CD4-positive, alpha-beta T cell treated with Interleukin-21 for 1 hour (primary cell): ENCODE measurements at places on chromosomes 7 and 10.

- no peak for DNase-seq
These were observed 25.2 kb downstream of the LOXL4 start for GRCh38 chr10:98242823-98243222.

GRCh38 chr7:139660317-139661042 lies 117.3 kb downstream of the HIPK2 start:
- no peak for DNase-seq

DNA sequence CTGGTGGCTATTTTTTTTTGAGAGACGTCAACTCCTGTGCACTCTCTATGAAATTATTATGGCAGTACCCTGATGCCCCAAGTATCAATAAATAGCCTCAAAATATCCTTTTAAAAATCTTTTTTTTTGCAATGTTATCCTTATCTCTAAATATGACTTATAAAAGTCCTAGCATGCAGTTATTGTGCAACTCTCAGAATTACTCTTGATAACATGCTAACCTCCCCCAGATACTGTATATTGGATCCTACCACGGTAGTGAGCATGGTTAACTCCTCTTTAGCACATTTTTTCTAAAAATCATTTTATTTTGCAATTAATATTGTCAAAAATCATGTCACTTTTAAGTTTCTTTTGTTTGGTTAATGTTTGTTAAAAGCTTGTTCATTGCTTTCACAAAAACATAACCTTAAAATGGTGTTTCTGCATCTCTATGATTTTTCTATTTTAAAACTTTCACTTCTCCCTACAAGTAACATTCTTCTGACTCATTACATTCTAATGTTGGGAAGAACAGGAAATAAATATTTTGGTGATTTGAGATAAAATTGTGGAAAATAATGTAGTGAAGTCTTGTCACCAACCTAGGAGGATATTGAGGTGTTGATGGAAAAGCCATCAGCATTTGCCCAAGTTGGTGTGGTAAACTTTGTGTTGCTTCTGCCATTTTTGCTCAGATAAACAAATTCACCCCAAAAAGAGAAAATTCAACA lies 42.1 kb upstream of the ADRA2A start:
- DNase-seq: no peak

DNA sequence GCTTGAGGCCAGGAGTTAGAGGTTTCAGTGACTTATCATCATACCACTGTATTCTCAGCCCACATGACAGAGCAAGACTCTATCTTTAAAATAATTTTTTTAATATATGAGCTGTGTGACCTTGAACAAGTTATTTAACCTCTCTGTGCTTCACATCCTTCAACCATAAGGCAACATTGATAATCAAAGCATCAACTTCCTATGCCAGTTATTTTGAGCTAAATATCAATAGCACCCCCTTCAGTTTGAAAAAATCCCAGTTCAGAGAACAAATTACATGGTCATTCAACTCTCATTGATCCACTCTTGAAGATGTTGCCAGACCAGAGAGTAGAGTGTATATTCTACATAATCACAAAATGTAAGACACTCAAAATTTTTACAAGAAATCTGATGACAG lies 53.0 kb downstream of the ASNS start:
- no peak for DNase-seq

DNA sequence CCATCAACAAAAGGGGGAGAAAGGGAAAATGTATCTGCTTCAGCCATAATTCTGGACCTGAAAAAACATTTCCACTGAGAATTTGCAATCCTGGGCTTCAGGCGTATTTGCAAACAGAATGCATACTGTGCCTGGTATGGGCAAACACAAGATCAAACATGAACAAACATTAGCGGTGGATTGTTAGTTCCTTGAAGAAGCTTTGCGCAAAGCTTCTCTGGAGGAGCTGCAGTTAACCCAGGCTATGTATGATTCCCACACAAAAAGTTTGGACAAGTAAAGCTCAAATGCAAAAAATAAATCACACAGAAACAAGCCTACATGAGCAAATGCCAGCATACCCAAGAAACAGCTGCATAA lies 20.4 kb upstream of the HILPDA start:
- no peak for DNase-seq

DNA sequence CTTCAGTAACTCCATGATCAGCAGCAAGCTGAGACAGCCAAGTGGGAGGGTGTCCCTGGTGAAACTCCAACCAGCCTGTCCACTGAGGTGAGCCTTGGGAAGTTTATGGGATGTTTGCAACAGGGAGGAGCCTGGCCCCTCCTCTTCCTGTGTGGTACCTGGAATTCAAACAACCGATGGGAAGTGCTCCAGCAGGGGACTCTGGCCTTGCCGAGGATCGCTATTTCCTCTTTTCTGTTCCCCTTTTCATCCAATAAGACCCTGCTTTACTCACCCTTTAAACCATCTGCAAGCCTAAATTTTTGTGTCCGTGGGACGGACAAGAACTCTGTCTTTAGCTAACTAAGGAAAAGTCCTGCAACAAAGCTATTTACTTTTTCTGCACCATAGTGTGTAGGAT lies 491.1 kb upstream of the ZMIZ1 start:
- no peak for DNase-seq

GRCh38 chr10:46520941-46521340 lies 35.5 kb downstream of the GPRIN2 start:
- no peak for DNase-seq

- no peak for DNase-seq
These were observed 579.8 kb downstream of the GLRX3 start for GRCh38 chr10:130715686-130716670.

DNA sequence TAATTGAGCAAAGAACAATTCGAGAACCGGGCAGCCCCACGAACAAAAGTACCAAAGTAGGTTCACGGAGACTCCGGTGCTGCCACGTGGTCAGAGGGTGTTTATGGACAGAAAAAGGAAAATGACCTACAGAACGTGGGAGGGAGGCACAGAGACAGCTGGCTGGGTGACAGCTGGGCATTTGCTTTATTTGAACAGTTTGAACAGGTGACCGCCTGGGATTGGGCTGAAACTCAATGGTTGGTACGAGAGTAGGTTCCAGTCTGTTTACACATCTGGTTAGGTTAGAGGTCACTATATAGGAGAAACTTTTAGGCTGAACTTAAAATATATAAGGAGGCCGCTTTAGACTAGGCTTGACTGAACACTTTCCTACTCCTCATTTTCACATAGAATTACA lies 50.6 kb upstream of the CELF2 start:
- no peak for DNase-seq

DNA sequence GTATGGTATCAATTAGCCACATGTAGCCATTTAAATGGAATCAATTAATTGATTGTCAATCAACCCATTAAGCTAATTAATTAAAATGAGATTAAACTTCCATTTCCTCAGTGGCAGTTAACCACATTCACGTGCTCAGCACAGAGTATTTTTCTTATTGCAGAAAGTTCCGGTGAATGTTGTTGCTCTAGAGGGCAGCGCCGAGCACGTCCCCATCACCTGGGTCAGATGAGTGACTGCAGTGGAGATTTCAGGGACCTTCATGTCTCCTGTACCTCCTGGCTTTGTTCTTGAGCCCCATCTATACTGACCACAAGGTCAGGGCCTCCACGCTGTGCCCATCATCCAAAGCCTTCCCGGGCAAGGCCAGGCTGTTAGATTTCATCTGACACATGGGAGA lies 168.8 kb upstream of the MKI67 start:
- DNase-seq: no peak

- no peak for DNase-seq
These were observed 36.7 kb downstream of the ZNF467 start for GRCh38 chr7:149736478-149737360.

GRCh38 chr7:6387734-6388294 lies 59.9 kb downstream of the DAGLB start:
- no peak for DNase-seq

DNA sequence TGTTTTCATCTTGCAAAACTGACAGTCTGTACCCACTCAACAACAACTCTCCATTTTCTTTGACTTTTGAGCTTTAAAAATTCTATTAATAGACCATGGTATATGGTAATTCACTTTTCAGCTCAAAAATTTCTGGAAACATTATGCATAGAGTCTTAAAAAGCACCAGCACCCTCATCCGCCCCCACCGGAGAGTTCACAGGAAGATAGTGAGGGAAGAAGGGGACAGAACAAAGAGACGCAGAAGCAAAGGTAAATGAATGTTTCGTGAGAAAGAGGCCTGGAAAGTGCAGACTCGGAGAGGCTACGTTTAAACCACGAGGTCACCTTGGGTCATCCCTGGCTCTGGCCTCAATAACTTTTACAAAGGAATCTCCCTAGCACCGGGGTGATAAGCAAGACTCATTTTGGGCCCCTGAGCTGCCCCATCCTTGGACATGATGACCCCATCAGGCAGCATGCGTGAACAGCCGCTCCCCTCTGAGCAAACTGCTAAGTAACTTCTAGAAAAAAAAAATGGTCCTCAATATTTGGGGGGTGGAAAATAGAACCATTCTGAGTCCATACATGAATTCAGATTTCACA lies 96.3 kb downstream of the CPXM2 start:
- DNase-seq: no peak

- DNase-seq: no peak
These were observed 62.5 kb downstream of the INSYN2A start for GRCh38 chr10:127133672-127134500.

GRCh38 chr7:101174322-101174854 lies 5.7 kb downstream of the NAT16 start:
- DNase-seq: no peak

DNA sequence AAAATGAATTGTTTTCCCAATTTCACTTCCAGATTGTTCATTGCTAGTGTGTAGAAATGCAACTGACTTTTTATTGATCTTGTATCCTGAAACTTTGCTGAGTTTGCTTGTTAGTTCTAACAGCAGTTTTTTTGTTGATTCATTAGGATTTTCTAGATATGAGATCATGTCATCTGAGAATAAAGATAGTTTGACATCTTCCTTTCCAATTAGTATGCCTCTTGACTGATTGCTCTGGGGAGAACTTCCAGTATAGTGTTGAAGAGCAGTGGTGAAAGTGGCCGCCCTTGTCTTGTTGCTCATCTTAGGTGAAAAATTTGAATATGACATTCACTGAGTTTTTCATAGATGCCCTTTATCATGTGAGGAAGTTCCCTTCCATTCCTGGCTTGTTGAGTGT lies 11.9 kb upstream of the SUN1 start:
- DNase-seq: no peak

GRCh38 chr7:39005461-39005860 lies 27.8 kb downstream of the POU6F2 start:
- DNase-seq: no peak

DNA sequence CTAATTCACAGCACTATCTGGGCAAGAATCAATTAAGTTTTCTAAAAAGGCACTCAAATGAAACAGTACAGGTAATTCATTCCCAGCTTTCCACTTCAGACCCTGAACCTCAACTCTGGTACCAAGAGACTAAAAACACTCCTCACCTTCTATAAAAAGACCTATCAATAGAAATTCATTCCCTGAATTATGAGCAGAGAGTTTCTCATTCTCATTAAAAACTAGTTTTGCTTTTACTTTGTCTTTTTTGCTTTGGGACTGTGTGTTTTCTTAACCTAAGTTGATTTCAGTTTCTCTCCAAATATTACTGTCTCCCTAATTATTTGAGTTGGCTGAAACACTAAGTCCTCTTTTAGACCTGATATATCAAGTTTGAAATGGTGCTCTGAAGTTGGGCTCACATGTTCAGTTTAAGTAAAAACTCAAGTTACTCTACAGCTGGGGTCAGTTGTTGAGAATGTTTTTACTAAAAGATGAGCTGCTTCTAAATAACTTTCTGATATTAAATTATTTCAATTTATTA lies 189.5 kb downstream of the JAZF1 start:
- no peak for DNase-seq

DNA sequence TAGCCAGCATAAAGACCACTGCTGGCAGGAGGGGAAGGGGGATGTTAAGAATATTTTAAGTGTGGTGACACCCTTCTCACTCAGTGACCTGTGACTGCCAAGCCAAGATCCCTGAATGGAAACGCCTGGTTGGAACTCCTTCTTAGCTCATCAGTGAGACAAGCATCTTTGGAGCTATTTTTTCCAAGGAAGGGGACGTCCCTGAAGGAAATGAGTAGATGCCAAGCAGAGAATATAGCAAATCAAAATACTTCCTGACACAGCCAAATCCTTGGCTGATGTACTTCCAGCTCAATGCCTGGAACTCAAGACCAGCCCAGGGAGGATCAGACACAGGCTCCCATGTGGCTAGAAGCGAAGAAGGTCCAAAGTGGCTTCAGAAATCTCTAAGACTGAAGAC lies 82.2 kb downstream of the SORBS1 start:
- no peak for DNase-seq

GRCh38 chr7:117284692-117285091 lies 38.2 kb downstream of the WNT2 start:
- DNase-seq: no peak

DNA sequence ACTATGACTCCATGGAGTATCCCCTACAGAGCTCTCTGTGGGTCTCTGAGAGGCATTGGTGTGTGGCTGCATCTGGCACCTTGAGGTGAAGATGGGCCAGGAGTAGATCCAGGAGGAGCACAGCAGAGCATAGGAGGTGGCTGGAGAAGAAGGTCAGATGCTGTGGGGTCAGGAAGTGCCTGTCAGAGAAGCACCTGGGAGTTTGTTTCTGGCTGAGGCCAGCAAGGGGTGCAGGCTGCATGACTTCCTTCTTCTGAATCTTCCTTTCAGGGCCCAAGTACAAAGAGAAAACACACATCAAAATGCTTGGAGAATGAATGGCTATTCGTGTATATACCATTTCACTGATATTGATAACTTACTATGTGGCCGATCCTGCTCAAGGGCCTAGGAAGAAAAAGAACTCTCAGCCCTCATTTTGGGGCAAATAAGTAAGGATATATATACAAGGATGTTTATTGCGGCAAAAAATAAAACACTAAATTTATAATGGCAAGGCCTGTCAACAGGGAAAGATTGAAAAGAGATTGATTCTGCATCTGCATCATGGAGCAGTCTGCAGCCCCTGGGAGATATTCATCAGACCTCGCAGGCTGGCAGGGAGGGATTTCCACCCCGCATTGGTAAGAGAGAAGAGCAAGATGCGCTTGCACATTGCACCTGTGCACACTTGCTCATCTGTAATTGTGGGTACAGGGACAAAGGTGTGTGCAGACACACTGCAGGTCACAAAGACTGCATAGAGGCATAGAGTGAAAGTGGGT lies 39.2 kb downstream of the PTPRE start:
- DNase-seq: no peak

DNA sequence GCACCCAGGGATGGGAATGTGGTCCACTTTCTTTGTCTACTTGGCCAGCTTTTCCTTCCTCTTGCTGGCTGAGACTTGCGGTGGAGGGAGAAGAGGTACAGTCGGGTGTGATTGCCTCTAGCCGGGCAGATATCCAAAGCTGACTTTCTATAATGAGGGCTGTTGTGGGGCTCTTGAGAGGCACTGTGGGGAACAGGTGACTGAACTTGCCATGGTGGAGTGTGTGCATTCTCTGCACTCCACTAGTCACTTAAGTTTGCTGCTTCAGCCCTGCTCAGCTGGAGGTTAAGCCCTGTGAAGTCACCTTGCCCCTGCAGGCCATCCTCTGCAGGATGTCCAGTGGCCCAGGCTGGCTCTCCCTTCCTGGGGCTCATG lies 116.6 kb downstream of the AOAH start:
- no peak for DNase-seq
